ENCODE measurements at places on chromosomes 7 and 10.
A peak's percentile ranks its signal among the peaks of the same experiment; 100 is the strongest.

- DNase-seq, result no peak
Observed at GRCh38 chr10:16116404-16117304, 256.3 kb upstream of the MINDY3 start.

DNA sequence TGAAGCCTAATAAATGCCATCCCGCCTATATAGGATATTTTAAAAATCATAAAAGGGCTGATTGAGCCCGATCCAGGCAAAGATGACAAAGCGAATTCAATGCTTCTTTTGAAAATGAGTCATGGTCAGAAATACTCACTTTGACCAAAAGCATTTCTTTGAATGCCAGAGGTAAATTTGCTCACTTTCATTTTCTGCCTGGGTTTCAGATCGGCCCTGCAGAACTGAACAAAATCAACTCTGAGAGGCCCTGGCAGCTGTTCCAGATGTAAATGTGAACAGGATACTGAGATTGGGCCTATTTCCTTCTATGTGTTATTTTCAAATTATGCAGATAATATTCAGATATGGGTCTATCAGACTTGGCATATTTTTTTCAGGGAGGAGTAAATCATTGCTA, 114.8 kb upstream of the ARID5B start:
- DNase-seq, result no peak

GRCh38 chr7:39709768-39710311, 86.5 kb downstream of the RALA start:
- no peak for DNase-seq

DNA sequence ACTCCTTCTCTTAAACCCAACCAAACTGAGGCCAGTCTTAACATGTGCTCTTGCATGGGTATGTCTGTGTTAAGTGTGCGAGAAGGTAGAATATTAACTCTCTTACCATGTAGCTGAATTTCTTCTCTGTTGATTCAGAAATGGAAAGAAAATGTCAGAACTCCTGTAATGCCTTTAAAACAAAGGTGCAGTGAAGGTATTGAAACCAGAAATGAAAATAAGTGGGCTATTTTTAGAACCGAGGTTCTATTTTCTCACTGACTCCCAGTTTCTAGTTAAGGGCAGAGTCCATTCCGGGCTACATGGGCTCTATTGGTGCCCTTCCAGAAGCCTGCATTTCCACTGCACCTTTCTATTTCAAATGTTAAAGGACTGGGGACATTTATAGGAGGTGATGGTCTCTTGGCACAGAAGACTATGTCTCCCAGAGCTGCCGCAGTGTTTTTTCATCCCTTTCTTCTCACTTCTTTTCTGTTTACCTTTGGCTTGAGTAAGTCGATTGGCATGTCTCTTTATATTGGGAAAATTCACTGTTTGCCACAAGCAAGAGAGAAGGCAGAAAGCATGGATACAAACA, 174.9 kb downstream of the LRMDA start:
- DNase-seq, result no peak

DNA sequence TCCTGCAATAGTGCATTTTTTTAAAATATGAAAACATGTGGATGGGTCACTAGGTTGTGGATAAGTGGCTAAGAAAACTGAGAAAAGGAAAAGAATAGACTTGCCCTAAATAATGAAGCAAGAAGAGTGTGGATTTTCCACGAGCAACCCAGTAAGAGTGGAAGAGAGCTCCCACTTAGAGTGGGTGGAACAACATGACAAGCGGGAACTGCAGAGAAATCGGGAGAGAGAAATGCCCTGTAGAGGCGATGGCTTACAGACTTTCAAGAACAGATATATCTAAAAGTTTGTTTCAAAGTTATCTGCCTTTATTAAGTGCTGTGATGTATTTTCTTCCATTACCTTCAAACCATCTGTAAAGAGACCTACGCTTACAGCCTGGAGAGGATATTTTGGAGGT, 26.1 kb upstream of the NRG3 start:
- DNase-seq, result no peak

GRCh38 chr7:53642361-53642760, 606.9 kb downstream of the POM121L12 start:
- peak; percentile 15 for DNase-seq

- DNase-seq, result no peak
Observed at GRCh38 chr10:71201849-71202248, 10.5 kb upstream of the UNC5B start.

GRCh38 chr10:91389636-91390512, 20.3 kb upstream of the HECTD2 start:
- peak; percentile 59 for DNase-seq

- DNase-seq, result no peak
Observed at GRCh38 chr10:77371848-77372799, 265.5 kb downstream of the KCNMA1 start.

DNA sequence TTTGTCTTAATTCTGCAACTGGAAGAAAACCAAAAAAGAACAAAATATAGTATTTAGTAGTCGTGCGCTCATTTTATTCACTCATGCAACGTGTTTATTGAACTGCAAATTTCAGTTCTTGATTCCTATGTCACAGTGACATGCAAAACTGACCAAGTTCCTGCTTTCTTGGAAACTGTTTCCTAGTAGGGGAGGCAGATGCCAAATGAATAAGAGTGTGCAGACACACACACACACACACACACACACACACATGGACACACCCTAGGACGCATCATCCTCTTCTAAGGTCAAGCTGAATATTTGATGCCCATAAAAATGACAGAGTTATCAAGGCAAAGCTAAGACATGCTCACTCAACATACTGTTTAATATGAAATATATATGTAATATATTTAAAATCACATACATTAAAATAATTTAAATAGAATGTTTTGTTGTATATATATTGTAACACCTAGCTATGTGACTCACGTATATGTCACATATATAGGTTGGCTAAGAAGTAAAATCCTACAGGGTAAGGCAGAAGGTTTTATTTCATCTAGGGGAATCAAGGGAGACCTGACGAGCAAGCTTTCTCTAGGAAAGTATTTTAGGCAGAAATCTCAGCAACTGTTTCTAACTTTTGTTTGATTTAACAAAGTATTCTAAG, 79.6 kb downstream of the SVIL start:
- no peak for DNase-seq

DNA sequence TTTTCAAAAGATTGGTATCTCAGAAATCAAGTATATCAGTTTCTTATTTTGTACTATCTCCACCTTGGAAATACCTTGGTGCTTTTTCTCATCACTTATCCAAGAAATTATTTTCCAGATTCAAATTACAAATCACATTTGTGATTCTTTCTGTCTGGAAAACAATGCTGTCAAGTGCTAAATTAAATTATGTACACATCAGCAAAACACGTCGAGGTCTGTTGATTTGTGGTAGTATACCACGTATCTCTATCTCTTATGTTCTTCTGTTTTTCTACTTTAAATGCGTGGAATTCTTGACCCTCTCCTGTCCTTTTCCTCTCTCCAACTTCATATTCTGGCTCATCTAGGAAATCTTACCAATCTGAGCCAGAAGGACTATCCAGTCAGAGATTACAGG, 214.5 kb downstream of the PTN start:
- DNase-seq, result no peak

GRCh38 chr7:79610313-79610712, 156.8 kb upstream of the MAGI2 start:
- no peak for DNase-seq

GRCh38 chr7:90931986-90932916, 332.0 kb upstream of the FZD1 start:
- no peak for DNase-seq

GRCh38 chr10:14382022-14382421, 51.3 kb upstream of the FRMD4A start:
- no peak for DNase-seq

DNA sequence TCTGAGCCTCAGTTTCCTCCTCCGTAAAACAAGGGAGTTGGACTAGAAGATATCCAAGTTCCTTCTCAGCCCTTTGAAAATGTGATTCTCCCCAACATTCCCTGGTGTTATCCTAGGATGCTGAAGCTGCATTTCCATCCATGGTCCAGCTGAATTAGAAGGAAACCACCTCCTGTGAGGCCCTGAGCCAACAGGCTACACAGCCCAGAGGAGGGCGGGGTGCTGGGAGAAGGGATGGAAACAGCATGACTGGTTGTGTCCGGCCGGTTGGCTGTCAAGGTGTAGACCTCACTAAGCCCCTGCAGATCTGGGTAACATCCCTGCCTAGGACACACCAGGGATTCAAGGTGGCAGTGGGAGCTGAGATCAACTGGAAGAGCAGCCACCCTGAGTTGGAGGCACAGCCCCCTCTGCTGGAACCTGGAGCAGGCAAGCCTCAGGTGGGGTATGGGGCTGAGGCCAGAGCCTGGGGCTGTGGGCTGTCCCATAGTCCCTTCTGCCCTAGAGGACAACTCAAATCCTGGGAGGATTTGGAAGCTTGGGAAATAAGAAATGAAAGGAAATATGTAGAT, 72.0 kb downstream of the PAX2 start:
- no peak for DNase-seq

- DNase-seq, result no peak
Observed at GRCh38 chr7:99642027-99642426, 25.3 kb downstream of the ZSCAN25 start.

DNA sequence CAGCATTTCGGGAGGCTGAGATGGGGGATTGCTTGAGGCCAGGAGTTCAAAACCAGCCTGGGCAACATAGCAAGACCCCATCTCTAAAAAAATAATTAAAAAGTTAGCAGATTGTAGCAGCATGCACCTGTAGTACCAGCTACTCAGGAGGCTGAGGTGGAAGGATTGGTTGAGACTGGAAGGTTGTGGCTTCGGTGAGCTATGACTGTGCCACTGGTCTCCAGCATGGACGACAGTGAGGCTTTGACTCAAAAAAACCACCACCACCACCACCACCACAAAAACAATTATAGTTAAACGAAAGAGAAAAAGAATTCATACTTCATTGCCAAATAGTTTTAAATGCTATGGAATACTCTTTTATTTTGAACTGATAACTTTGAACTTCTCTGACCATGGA, 63.4 kb downstream of the VTI1A start:
- DNase-seq, result no peak

GRCh38 chr7:6165521-6166320, 106.7 kb downstream of the CYTH3 start:
- DNase-seq, result no peak

- DNase-seq, result no peak
Observed at GRCh38 chr10:32972460-32972859, 14.4 kb upstream of the ITGB1 start.

- no peak for DNase-seq
Observed at GRCh38 chr7:108071551-108071950, 58.6 kb downstream of the LAMB4 start.

- no peak for DNase-seq
Observed at GRCh38 chr7:25087855-25088254, 37.2 kb downstream of the CYCS start.

Measured in Caco-2 (cell line).